Eye (tissue), 1 donor: ENCODE measurements at places on chromosomes 7 and 10.
A peak's percentile ranks its signal among the peaks of the same experiment; 100 is the strongest.

- DNase-seq, result no peak
These were observed 180.6 kb downstream of the CHCHD3 start for GRCh38 chr7:132901241-132901640.

- no peak for DNase-seq
These were observed 5.2 kb upstream of the APBB1IP start for GRCh38 chr10:26432938-26433337.

DNA sequence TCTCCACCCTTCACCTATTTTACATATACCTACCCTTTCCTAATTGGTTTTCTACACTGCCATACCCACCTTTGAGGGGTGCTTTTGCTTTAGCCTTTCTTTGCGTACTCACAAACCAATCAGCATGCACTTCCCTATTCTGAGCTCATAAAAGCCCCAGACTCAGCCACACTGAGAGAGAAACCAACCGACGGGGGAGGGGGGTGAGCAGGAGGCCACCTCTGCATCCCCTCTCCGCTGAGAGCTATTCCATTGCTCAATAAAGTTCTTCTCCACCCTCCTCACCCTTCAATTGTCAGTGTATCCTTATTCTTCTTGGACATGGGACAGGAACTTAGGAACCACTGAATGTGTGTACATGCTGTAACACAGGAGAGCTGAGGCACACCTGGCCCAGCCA is 9.0 kb upstream of the FKBP9 start:
- no peak for DNase-seq

DNA sequence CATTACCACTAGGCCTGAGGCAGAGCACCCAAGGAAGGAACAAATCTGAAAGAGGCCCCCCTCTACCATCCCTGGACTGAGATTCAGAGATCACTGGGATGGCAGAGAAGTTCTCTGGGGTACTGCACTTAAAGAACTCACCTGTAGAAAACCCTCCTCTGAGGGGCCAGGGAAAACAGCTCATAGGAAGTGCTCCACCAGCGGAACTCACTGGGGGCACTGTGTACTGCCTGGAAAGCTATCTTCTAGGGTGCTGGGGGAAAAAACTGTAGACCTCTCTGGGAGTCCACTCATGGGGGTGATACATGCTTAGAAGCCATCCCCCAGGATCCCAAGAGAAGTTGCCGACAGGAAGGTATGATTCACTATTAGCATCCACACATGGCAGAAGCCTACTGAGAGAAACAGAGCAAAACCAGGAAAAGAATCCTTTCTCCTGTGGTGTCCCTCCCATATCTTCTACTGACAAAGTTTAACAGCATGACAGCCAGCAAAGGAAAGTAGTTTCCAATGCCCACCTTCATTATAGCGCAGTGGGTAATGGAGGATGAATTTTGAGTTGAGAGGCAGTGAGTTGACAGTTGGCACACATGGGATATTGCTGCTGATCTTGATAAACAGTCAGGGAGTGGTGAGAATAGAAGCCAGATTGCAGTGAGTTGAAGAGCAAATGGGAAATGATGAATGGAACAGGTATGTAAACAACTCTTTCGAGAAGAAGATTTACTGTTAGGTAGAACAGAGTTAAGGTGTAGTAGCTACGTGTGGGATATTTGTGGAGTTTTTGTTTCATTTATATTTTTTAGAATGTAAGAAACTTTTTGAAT is 20.9 kb downstream of the ANKIB1 start:
- DNase-seq, result no peak

DNA sequence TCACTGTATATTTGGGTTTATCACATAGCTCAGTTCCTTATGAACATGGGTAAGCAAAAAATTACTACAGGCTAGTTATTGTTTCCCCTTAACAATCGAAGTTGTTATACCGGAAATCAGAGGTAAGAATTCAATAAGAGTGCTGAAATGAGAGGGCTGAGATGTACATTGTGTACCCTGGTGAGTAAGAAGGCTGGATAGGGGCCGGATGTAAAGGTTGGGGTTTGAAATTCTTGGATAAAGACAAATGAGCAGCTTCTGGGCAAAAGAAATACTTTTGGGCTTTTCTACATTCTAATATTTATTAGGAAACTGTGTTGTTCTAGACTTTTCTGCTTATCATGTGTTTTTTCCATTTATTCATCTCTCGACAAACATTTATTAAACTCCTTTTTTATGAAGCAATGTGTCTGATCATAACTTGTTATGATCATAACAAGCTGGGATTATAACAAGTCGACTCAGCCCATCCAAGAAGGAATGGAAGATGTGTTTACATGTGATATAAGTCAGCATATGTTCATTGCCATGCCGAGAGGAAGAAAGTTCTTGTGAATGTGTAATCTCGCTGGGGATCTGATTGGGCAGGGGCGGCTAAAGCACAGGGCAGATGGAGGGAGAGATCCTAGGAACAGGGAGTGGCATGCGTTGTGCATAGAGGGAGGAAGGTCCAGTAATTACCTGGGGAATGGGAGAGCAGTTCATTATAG is 155.3 kb downstream of the PLXDC2 start:
- no peak for DNase-seq

- DNase-seq, result peak; percentile 33
These were observed 142.3 kb downstream of the NRP1 start for GRCh38 chr10:33192190-33192589.

DNA sequence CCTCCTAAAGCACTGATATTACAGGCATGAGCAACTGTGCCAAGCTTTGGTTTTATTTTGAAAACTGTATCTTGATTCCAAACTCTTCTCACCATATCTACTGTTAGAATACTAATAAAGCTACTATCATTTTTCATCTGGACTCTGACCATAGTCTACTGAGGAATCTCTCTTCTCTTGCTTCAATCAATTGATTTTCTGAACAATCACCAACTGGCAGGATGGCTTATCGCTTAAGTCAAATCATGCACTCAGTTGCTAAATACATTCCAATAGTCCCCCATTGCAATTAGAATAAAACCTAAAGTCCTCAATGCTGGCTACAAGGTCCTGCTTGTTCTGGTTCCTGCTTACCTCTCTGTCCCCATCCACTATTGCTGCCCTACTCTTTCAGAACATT is 2.3 kb upstream of the APBB1IP start:
- no peak for DNase-seq

DNA sequence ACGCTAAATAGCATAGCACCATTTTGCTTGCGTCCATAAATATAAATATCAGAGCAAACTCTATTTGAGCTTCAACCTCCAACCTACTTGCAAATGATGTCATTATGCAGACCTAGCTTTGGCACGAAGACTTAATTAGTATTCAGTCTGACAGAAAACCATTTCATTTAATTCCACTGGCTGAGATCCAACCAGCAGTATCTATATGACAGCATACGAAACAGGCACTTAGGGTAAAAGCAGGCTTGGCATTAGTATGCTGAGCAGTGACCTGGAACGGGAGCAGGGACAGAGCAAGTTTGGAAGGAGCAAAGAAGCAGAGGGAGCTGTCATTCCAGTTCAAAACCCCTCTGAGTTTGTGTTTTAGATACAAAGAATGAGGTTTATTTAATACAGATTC is 312.5 kb upstream of the CHRM2 start:
- DNase-seq, result peak; percentile 88

DNA sequence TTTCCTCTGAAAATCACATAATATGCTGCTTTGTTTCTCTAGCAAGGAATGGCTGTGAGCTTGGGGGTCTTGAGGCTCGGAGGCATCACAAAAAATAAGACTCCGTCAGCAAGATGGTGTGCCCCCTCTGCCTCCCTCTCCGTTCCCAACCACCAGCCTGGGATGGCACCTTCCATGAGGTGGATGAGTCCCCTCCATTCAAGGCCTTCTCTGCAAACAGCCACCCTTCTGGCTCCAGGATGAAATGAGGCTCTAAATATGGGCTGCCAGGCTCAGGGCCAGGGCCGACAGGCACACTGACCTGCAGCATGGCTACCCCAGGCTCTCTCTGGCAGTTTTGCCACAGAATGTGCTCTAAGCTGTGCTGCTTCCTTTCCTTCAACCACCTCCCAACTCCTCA is 521.5 kb downstream of the PTPRN2 start:
- no peak for DNase-seq

GRCh38 chr10:52771534-52772445 is 794 bp downstream of the MBL2 start:
- no peak for DNase-seq
